Foreskin keratinocyte (primary cell): ENCODE measurements at places on chromosomes 2 and 18. TPM values are rescaled to one million over a fixed set of nuclear protein-coding genes. Genes with fewer than 3 reads are reported as not detected.

CFAP65 gene
- total RNA-seq, result not detected in 2 replicates

DYSF gene
- total RNA-seq, result 0.56 and 0.82 TPM in 2 replicates

SERPINB3 gene
- 0.56 and 0.88 TPM in 2 replicates for total RNA-seq

NOSTRIN gene
- not detected in 2 replicates for total RNA-seq

MBD5 gene
- 8.9 and 11.2 TPM in 2 replicates for total RNA-seq

UGT1A3 gene
- total RNA-seq, result 0.14 and 0.88 TPM in 2 replicates

SLC35F6 gene
- total RNA-seq, result 47.3 and 53.8 TPM in 2 replicates

GEN1 gene
- total RNA-seq, result 20.1 and 20.7 TPM in 2 replicates
